ENCODE measurements at places on chromosomes 13 and 19.

- no peak for DNase-seq
These were observed 281.2 kb downstream of the FOXO1 start for GRCh38 chr13:40384976-40385857.

- DNase-seq: peak; percentile 80
These were observed 69.9 kb downstream of the C13orf42 start for GRCh38 chr13:51041126-51041525.

DNA sequence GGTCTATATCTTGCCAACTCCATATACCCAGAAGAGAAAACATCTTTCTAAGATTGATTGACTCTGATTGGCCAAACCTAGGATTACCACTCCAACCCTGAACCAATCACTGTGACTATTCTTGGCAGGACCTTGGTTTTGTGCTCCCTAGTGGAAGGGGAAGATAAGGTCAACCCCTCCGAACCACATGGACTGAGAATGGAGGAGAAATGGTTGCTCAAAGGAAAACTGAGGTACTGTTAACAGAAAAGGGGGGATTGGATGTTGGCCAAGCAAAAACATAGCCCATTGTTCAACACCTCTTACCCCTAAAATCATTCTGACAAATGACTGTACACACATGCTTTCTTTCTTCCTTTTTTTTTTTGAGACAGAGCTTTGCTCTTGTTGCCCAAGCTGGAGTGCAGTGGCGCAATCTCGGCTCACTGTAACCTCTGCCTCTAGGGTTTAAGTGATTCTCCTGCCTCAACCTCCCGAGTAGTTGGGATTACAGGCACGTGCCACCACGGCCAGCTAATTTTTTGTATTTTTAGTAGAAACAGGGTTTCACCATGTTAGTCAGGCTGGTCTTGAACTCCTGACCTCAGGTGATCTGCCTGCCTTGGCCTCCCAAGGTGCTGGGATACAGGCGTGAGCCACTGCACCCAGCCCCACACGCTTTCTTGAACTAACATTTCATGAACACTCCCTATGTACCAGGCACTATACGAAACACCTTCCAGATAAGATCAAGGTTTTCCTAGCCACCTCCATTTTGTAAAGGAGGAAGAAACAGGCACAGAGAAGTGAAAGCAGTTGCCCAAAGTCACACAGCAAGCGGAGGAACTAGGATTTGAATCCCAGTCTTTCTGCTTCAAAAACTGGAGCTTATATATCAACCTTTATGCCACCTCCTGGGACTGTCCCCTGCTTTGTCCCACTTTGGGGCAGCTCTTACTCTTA is 6.5 kb downstream of the MEIOSIN start:
- no peak for DNase-seq

GRCh38 chr13:35599384-35599783 is 122.9 kb upstream of the MAB21L1 start:
- no peak for DNase-seq

DNA sequence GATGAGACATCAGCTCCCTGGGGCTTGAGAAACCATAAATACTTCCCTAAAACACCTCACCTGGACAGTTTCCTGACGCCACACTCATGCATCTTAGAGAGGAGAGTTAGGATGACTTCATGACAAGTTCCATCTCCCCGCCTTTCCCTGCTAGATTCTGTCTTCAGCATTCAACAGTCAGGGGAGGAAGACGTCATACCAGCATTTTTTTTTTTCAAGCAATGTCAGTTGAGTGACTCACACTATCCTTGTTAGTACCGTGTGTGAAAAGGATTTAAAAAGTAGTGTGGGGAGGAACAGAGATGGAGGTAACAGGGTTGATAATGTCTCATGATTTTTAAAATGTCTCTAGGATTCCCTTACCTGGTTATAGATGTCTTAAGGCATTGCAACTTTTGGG is at the start of gene OR7D2:
Gene OR7D2, plus strand, starts transcription at position 79 of the 400 bp plus-strand sequence. CDS start 6,803 bp downstream, outside the sequence.
- no peak for DNase-seq

- no peak for DNase-seq
These were observed 24.4 kb upstream of the URAD start for GRCh38 chr13:28012896-28013295.

DNA sequence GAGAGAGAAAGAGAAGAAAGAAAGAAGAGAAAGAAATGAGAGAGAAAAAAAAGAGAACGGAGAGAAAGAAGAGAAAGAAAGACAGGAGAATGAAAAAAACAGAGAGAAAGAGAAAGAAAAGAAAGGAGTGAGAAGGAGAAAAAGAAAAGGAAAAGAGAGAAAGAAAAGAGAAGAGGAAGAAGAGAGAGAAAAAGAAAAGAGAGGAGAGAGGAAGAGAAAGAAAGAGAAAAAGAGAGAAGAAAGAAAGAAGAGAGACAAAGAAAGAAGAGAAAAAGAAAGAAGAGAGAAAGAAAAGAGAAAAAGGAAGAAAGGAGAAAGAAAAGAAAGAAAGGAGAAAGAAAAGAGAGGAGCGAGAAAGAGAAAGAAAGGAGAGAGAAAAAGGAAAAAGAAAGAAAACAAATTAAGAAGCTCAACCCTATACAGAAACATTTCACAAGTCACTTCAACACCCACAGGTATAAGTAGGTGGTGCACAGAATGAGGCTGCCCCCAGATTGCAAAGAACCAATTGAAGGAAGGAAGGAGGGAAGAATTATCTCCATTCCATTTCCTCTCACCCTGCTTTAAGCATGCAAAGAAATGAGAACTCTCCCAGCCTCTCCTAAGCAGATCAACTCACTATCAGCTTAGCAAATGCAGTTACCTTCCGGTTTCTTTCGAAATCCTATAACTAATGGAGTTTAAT is 98.8 kb upstream of the CACNA1A start:
- DNase-seq: peak; percentile 51

Data from NCI-H69 (cell line).